Stimulated activated CD4-positive, alpha-beta T cell treated with anti-CD3 and anti-CD28 coated beads, TNF-alpha, amount 100 ng/mL, for 24 hours (primary cell): ENCODE measurements at places on chromosomes 1 and 21.

DNA sequence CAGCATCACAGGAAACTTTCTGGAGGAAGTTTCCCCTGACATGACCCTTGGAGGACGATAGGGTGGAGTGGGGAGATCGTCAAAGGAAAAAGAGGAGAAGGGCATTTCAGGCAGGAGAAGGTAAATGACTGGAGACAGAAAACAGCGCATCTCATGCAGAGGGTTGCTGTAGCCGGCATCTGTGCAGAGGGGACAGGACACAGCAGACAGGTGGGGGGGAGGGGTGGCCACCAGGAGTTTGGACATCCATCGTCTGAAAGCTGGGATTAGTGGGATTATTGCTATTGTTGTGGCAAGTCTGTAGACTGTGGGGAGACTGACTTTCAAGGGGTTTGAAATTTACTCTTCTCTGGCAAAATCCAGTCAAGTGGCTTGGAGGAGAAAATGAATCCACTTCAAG is 463.9 kb downstream of the OMA1 start:
- no peak for DNase-seq

- no peak for DNase-seq
Measured at GRCh38 chr1:231517076-231517475, 11.4 kb upstream of the TSNAX start.

DNA sequence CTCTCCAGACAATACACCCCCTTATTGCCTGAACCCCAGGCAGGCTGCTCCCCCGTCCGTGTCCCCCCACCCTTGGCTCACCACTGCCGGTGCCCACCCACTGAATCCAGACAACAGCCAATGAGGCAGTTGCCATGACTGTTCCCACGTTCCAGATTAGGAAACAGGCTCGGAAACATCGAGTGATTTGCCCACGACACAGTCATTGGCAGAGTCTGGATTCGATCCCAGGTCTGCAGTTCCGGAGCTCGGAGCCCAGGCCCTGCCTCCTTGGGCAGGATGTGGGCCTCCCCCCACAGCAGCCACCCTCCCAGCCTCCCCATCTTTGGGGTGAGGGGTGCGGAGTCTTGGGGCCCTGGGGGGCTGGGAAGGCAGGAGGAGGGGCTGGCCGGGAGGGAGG is 20.3 kb upstream of the CLSTN1 start:
- no peak for DNase-seq

DNA sequence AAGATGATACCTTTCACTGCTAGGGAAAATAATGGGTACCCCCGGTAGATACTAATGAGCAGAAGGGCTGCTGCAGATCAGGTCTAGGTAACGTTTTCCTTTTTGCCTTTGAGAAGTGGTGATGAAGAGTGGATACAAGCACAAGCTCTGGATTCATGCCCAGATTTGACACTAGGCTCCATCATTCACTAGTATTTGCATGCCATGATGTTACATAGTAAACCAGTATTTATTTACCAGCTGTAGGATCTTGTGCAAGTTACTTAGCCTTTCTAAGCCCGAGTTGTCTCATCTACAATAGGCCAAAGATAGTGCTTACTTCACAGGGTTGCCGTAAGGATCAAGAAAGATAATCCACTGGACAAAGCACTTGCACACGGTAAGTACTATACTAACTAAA is 14.2 kb downstream of the PTPN14 start:
- DNase-seq = no peak

DNA sequence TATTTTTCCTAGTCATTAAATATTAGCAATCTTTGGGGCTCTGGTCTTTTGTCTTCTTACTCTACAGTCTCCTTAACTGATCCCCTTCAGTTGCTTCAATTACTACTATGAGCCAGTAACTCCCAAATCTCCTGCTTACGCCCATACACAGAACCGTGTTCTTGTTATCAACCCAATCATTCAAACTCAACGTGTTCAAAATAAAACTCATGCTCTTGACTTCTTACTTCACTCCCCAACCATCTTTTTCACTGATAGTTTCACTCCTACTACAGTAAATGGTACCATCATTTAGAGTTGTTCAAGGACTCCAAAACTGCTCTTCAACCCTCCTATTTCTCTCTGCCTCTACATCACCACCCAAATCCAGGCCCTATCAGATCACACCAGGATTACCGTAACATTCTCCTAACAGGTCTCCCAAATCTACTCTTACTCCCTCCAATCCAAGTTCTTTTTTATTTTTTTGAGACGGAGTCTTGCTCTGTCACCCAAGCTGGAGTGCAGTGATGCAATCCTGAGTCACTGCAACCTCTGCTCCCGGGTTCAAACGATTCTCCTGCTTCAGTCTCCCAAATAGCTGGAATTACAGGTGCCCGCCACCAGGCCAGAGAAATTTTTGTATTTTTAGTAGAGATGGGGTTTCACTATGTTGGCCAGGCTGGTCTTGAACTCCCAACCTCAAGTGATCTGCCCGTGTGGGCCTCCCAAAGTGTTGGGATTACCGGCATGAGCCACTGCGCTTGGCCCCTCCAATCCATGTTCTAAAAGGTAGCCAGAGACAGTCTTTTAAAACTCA is 3.0 kb downstream of the YARS1 start:
- no peak for DNase-seq

DNA sequence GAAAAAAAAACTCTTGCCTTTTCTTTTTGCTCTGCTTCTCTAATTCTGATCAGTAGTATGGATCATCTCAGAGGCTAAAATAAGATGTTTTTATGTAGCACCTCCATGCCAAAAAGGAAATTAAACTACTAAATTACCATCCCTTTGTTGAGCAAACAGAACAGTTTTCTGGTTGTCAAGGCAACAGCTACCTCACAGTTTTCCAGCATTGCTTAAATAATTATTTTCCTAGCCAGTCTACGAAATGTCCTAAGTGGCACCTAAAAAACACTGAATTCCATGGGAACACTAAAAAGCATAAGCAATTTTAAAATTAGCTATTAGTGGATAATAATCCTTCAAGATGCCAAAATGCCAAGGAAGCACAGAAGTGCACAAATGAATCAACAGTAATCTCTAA is 61.7 kb downstream of the ARID4B start:
- DNase-seq = no peak

GRCh38 chr21:42845296-42845965 is 33.9 kb downstream of the WDR4 start:
- no peak for DNase-seq

- no peak for DNase-seq
Measured at GRCh38 chr1:9600861-9601834, 12.4 kb downstream of the TMEM201 start.

- no peak for DNase-seq
Measured at GRCh38 chr1:175901076-175901836, 157.9 kb upstream of the TNR start.

DNA sequence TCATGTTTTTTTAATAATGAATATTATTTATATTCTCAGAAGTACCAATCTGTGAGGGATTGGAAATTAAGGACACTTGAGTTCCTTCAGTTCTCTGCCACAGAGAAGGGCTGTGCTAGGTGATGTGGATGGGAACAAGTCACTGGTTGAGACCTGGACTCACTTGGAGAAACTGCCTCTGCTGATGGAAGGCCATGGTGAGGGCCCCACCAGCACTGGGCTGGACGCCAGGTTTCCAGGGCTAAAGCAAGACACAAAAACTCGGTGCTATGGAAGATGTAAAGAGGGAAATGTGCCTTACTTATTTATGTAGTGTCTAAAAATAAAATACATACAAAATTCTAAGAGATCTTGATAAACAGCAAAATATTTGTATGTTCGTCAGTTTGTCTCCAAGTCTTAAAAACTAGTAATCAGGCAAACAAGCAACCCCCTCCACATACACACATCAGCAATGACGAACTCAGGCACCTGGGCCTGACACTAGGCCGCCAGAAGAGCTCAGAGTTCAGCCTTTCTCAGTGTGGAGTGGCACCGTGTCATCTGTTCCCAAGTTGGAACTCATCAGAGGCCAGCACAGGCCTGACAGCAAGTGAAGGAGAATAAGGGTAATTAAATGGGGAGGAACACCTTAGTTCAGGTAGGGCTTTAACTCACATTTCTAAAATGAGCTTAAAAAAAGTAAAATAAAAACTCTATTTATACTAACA is 19.6 kb downstream of the SIPA1L2 start:
- no peak for DNase-seq

- DNase-seq = no peak
Measured at GRCh38 chr1:172455451-172455850, 11.6 kb upstream of the PIGC start.

DNA sequence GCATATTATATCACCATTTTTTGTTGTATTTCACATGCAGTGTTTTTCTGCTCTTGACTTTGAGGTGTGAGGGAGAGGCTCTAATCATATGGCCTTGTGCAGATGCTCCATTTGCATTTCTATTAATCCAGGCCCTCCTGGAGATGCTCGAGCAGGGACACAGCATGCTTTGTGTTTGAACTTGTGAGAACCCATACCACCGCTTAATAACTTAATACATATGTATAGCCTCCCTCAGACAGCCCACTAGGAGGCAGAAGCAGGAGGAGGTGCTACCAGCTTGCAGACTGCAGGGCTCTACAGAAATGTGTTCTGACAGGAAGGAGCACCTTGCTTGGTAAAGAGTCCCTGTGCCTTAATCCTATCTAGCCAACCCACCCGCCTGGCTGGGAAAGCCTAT is 155.2 kb downstream of the BARHL2 start:
- no peak for DNase-seq

- no peak for DNase-seq
Measured at GRCh38 chr1:240998024-240998423, 359.0 kb downstream of the RGS7 start.

DNA sequence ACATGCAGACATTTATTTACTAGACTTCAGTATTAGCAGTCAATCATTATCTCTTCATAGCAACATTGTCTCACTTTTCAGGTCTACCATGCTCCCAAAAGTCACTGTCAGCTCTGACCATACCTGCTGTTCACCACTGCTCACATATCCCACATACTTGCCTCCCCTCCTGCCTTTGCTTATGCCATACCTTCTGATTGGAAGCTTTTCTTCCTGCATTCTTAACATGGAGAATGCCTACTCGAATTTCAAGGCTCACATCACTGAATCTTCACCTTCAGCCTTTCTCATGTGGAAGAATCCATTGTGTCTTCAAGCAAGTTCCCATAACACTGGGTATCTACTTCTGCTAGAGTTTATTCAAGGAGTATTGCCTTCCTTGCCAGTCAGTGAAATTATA is 135.4 kb downstream of the NTNG1 start:
- no peak for DNase-seq

DNA sequence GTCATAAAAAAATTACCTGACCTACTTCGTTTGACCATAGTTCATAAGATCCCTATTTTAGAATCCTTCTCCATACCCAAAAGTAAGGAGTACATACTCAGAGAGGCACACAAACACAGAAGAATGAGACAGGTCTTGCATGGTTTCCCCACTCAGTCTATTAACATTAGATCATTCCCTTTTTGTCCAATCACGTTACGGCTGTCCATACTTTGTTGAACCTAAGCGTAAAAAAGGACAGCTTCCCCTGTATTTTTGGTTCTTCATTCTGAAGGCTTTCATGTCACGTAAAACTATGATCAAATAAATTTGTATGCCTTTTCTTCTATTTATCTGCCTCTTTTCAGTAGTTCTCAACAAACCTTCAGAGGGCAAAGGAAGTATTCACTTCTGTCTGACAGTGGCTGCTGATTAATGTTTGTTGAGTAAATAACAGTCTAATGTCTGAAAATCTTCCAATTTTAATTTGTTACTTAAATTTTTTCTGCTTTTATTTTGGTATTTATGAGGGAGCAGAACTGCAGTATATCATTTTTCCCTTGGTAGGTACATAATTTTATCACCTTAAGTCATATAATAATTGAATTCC is 16.4 kb downstream of the PKN2 start:
- no peak for DNase-seq

- DNase-seq = peak; percentile 6
Measured at GRCh38 chr1:54052431-54052933, 522 bp downstream of the TMEM59 start.

- DNase-seq = peak; percentile 52
Measured at GRCh38 chr1:112904071-112904830, 51.7 kb downstream of the SLC16A1 start.

DNA sequence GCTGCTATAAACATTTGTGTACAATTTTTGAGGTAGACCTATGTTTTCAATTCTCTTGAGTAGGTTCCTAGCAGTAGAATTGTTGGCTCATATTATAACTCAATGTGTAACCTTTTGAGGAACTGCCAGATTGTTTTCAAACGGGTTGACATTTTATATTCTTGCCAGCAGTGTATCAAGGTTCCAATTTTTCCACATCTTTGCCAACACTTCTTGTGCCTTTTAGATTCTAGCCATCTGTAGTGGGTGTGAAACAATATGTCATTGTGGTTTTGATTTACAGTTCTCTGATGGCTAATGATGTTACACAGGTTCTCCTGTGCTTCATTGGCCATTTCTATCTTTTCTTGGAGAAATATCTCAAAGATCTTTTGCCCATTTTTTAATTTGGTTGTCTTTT is 36.4 kb downstream of the MAP3K7CL start:
- DNase-seq = no peak

GRCh38 chr1:27299385-27300271 is 22.3 kb upstream of the TMEM222 start:
- no peak for DNase-seq

- DNase-seq = peak; percentile 61
Measured at GRCh38 chr1:24391882-24392603, 21.5 kb downstream of the STPG1 start.

GRCh38 chr1:211328866-211329475 is 2.3 kb downstream of the TRAF5 start:
- DNase-seq = no peak

- no peak for DNase-seq
Measured at GRCh38 chr1:184407816-184408510, 21.1 kb downstream of the C1orf21 start.

DNA sequence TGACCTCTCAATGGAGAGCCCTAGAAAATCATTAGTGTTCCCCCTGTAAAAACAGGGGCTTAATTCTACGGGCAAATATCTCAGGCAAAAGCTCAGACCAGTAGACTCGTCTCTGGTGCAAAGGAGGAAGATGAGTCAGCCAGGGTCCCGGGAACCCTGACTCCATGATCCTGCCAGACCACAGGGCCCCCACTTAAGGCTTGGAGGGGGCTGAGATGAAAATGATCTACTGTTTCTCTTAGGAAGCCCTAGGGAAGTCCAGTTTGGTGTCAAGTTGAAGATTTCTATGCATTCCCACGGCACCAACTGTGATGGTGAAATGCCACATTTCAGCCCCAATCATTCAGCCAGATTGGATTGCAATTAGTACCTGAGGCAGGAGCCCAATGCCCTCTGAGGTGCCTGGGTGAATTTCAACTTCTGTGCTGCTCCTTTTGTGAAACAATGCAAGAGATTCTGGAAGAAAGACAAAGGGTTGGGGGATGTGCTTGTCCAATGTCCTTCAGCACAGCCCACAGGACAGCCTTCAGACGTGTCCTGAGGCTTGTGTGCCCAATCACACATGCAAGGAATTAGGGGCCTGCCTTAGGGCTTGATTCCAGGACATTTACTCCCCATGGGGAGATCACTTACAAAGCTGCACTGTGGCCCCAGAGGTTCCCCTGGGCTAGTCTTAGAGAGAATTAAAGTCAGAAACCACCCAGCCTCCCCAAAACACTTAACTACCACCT is 18.1 kb downstream of the NAV1 start:
- no peak for DNase-seq

DNA sequence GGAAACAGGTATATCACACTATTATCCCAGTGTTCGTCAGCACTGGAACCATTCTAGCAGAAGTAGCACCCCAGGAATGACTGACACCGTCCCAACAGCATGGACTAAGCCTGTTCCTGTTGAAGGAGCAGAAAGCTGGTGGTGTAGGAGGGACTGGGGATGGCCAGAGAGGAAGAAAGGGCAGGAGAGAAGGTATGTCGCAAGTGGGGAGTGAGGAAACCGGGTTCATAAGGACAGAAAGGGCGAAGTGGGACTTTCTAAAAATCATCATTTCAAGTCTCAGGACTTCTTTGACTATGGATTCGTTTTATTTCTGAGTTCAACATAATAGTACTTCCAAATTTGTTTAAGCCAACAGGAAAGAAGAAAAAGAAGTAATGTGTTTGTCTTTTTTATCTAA is 19.7 kb upstream of the MX1 start:
- no peak for DNase-seq
